Hematopoietic multipotent progenitor cell (in vitro differentiated cells): ENCODE measurements at places on chromosomes 1 and 21. TPM values are rescaled to one million over a fixed set of nuclear protein-coding genes. Genes with fewer than 3 reads are reported as not detected.
A peak's percentile ranks its signal among the peaks of the same experiment; 100 is the strongest.

Gene RGS18
- 8.6 TPM for total RNA-seq

Gene RPE65
- not detected for total RNA-seq

GRCh38 chr1:219990782-219991510, 55.4 kb downstream of the EPRS1 start:
- DNase-seq, result peak; percentile 15

DNA sequence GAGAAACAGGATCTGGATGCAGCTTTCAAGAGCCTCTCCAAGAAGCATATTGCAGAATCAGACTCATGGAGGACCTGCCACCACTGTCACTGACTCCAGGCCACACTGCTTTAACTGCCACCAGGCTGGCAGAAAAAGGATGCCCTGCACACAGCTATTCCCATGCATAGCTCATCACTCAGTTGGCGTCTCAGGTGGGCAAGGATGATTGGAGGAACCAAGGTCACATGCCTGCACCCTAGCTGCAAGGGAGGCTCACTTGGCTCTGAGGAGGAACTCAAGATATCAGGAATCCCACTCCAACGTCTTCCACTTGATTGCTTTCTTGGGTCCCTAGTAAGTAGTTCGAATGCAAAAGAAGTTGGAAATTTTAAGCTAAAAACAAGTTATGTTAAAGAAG, 19.6 kb upstream of the SPOCD1 start:
- DNase-seq, result no peak

DNA sequence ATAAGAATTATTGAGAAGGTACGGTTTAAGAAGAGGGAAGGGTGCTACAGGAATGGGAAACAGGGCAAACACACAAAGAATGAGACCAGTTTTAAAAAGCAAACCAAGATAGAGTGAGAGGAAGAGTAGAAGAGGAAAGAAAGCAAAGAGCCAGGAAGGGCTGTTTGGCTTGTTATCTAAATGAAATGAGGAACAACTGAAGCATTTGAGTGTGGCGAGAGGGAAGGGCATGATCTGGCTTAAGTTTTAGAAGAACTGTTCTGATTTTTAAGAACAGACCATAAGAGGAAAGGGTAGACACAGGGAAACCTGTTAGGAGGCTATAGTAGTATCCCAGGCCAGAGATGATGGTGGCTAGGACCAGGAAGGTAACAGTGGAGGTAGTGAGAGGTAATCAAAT, 73.8 kb downstream of the TUT4 start:
- DNase-seq, result peak; percentile 44

- no peak for DNase-seq
These were observed 295.4 kb upstream of the PBX1 start for GRCh38 chr1:164263540-164263939.
